ENCODE measurements at places on chromosomes 2 and 18.
A peak's percentile ranks its signal among the peaks of the same experiment; 100 is the strongest.

GRCh38 chr2:36329251-36329650, 26.3 kb upstream of the CRIM1 start:
- H3K27ac ChIP-seq = no peak overlapping the region
- no peaks in the 10 kb centered on the region for H3K27me3 ChIP-seq

DNA sequence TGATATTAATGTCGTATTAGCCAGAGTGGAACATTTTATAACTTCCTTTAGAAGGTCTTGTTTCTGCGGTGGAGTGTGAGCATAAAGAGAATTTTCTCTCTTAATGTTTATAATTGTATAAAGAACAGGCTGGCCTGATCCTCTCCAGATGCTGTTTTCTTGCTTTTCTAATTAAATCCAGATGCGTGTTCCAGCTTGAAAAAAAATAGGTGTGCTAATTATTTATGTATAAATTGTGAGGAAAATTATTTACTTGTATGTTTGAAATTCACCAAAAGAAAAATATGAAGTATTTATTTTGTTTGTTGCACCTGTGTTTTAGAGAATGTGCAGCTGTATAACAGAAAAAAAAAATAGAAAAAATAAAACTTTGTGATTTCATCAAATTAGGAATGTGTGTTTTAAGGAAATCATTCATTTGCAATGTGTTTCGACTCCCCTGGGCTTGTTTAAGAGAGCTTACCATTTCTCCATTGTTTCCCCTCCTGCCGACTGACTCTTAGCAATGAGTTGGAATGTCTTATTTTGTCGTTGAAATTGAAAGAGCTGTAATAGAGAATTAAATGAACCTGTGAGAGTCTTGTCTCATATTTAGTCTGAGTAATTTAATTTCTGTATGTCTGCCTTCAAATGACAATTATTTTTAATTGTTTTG, 220.1 kb upstream of the NXPH2 start:
- DNase-seq = no peak
- H3K27me3 ChIP-seq = no peaks in the 10 kb centered on the region
- H3K4me1 ChIP-seq = no peaks in the 10 kb centered on the region
- no peak overlapping the region for H3K4me3 ChIP-seq
- no peak overlapping the region for H3K27ac ChIP-seq
- no peaks in the 10 kb centered on the region for H3K36me3 ChIP-seq

GRCh38 chr2:241223211-241224017, 34.9 kb downstream of the ANO7 start:
- no peaks in the 10 kb centered on the region for H3K27me3 ChIP-seq
- DNase-seq = no peak
- H3K36me3 ChIP-seq = no peaks in the 10 kb centered on the region

GRCh38 chr2:10471046-10471571, 23.0 kb upstream of the ODC1 start:
- no peak for DNase-seq
- H3K36me3 ChIP-seq = no peaks in the 10 kb centered on the region
- no peak overlapping the region for H3K27ac ChIP-seq
- no peaks in the 10 kb centered on the region for H3K27me3 ChIP-seq

GRCh38 chr2:46976556-46977279, 61.1 kb upstream of the MCFD2 start:
- no peak overlapping the region for H3K27ac ChIP-seq
- H3K4me3 ChIP-seq = no peak overlapping the region
- H3K27me3 ChIP-seq = no peaks in the 10 kb centered on the region

DNA sequence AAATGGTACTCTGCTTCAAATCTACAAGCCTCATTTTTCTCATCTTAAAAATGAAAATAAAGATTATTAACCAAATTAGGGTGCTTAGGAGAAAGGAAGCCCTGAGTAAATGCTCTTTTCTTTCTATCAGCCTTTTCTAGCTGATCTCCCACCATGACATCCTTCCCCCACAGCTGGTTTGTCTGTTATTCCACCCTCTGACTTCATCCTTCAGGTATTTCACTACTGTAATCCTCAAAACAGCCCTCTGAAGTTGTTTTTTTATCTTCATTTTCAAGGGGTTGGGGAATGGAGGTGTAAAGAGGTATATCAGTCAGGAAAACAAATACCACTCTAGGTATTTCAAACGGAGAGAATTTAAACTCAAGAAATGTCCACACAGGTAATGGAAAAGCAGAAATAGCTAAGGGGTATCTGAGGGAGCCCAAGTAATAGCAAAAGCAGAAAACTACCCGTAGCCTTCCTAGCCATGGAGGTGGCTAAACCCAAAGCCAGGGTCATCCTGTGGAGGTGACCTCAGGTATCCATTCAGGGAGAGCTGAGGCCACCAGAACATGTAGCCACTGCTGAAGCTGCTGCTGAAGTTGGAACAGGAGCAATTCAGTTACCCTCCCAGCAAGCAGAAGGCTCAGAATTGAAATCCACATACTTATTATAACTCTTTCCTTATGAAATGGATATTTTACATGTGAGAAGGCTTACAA, 990.9 kb upstream of the ACVR2A start:
- H3K27ac ChIP-seq = no peak overlapping the region
- H3K27me3 ChIP-seq = no peaks in the 10 kb centered on the region
- no peak for DNase-seq
- H3K36me3 ChIP-seq = no peaks in the 10 kb centered on the region

GRCh38 chr2:62186156-62186905, 9.6 kb upstream of the B3GNT2 start:
- no peaks in the 10 kb centered on the region for H3K27me3 ChIP-seq
- no peaks in the 10 kb centered on the region for H3K36me3 ChIP-seq
- no peak overlapping the region for H3K4me3 ChIP-seq

DNA sequence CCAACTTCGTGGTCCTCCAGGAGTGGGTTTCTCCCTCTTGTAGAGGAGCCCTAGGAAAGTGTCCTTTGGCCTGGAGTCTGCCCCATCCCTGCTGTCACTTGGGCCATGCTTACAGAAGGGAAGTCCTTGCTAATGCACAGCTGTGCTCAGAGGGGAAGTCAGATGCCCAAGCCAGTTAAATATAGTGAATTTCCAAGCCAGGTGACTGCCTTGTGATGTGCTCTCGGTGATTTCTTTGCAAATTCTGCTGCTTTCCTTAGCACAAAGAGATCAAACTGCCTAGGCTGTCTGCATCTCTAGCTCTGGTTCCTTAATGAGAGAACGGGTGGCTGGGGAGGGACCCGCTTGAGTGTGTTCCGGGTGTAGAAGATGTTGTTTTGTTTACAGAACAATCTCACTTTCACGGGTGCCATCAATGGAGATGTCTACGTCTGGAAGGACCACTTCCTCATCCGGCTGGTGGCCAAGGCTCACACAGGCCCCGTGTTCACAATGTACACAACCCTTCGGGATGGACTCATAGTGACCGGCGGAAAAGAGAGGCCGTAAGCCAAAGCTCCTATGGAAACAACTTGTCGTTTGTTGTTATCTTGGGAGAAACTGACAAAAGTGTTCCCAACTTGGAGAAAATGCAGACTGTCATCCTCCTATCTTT, 91.4 kb downstream of the RTN4 start:
- no peaks in the 10 kb centered on the region for H3K4me1 ChIP-seq
- no peaks in the 10 kb centered on the region for H3K27me3 ChIP-seq
- no peaks in the 10 kb centered on the region for H3K36me3 ChIP-seq
- H3K4me3 ChIP-seq = no peak overlapping the region

DNA sequence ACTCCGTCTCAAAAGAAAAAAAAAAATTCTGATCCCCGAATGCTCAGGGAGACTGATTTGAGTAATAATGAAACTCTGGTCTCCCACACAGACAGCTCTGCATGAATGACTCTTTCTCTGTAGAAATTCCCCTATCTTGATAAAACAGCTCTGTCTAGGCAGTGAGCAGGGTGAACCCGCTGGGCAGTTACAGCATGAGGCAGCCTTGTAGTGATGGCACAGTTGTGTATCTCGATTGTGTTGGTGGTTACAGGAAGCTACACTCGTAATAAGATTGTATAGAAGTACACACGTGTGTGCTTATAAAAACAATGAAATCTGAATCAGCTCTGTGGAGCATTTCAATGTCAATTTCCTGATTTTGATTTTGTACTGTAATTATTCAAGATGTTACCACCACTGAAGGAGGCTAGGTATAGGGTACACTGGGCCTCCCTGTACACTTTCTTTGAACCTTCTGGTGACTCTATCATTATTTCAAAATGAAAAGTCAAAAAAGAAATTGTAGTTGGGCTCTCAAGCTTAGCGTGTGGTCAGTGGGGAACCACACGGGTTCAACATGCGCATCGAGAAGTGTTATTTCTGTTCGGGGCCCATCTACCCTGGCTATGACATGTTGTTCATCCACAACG, 34.9 kb upstream of the ATP8B1 start:
- peak; percentile 47 for DNase-seq
- H3K27ac ChIP-seq = no peak overlapping the region
- H3K4me1 ChIP-seq = no peaks in the 10 kb centered on the region
- no peaks in the 10 kb centered on the region for H3K36me3 ChIP-seq
- no peak overlapping the region for H3K4me3 ChIP-seq

GRCh38 chr18:61741881-61742454, 150.8 kb downstream of the RNF152 start:
- no peak overlapping the region for H3K4me3 ChIP-seq
- no peak overlapping the region for H3K27ac ChIP-seq
- H3K36me3 ChIP-seq = no peaks in the 10 kb centered on the region
- no peaks in the 10 kb centered on the region for H3K27me3 ChIP-seq
- no peak for DNase-seq

- no peak overlapping the region for H3K27ac ChIP-seq
- H3K36me3 ChIP-seq = no peaks in the 10 kb centered on the region
These were observed 28.2 kb upstream of the IL1R1 start for GRCh38 chr2:102114290-102114721.
